Central memory CD8-positive, alpha-beta T cell (primary cell): ENCODE measurements at places on chromosomes 11 and 22.

- no peak for DNase-seq
Measured at GRCh38 chr11:17786824-17787525, 52.4 kb downstream of the KCNC1 start.

DNA sequence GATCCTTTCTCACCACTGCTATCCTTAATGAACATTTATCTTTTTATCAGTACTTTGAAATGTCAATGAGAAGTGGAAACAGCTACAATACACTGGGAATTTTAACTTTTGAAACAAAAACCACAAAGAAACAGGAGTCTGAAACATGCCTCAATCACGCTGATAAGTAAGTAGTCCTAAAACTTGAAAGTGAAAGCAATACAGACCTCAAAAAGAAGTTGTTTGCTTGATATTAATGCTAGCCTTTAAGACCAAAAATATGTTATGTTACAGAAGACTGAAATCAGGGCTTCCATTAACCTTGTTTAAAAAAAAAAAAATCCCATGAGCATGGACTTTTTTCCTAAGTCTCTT, 21.3 kb downstream of the PHF21A start:
- no peak for DNase-seq

GRCh38 chr22:49622241-49623105, 205.2 kb downstream of the BRD1 start:
- DNase-seq, result no peak

GRCh38 chr11:118193910-118194566, 17.6 kb upstream of the SCN2B start:
- DNase-seq, result no peak

DNA sequence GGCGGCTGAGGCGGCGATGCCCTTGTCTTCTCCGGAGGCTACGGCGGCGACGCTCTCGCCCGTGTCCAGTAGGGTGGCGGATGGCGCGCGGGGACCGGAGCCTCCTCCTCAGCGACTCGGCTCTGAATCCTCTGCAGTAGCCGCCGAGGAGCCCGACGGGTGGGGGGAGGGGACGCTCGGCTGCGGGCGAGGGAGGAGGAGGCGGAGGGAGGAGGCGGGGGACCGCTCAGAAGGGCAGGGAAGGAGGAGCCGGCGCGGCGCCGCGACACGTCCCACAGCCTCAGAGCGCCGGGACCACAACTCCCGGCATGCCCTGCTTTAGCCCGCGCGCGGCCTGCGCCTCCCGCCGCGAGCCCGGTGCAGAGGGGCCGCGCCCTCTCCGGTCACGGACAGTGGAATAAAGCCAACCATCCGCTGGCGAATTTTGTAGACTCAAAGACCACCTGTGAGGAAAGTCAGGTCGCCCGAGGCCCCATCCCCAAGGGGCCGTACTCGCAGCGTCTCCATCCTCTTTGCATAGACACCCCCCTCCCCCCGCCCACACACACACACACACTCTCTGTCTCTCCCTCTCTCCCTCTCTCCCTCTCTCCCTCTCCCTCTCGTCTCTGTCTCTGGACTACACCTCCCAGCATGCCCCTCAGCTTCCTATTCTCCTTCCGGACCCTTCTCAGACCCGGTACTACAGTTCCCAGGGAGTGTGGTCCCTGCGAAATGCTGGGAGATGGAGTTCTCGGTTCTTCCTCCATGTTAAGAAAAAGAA, at the start of gene FAM168A:
Gene FAM168A (minus strand): TSS at position 157 of the 763 bp plus-strand sequence. CDS start 129,638 bp downstream, outside the sequence.
- peak; percentile 81 for DNase-seq

GRCh38 chr11:63907808-63908530, 9.0 kb downstream of the RCOR2 start:
- no peak for DNase-seq

GRCh38 chr11:109236188-109236587, 185.8 kb upstream of the C11orf87 start:
- DNase-seq, result no peak
